Hair follicle dermal papilla cell (primary cell): ENCODE measurements at places on chromosomes 4 and X. TPM values are rescaled to one million over a fixed set of nuclear protein-coding genes. Genes with fewer than 3 reads are reported as not detected.

Gene RAB40AL
- 0.73 and 0.81 TPM in 2 replicates for total RNA-seq

Gene IGBP1
- total RNA-seq: 60.4 and 62.6 TPM in 2 replicates

Gene C4orf51
- total RNA-seq: not detected in 2 replicates

Gene HMX1
- total RNA-seq: 0.16 TPM in 1 of 2 replicates, not detected in the other

Gene SRPX2
- 55.6 and 56.8 TPM in 2 replicates for total RNA-seq

Gene UCHL1
- total RNA-seq: 136 and 241 TPM in 2 replicates

Gene STBD1
- 6.8 and 8.0 TPM in 2 replicates for total RNA-seq

Gene CT83
- not detected in 2 replicates for total RNA-seq

Gene LANCL3
- 0.24 and 0.32 TPM in 2 replicates for total RNA-seq

Gene CCKAR
- total RNA-seq: not detected in 2 replicates

Gene FAM184B
- under 0.01 TPM in 2 replicates for total RNA-seq

Gene AMER1
- 4.6 and 5.5 TPM in 2 replicates for total RNA-seq

Gene TMEM154
- total RNA-seq: 3.7 and 5.2 TPM in 2 replicates

Gene REELD1
- total RNA-seq: not detected in 2 replicates

Gene RNF175
- 0.61 and 3.7 TPM in 2 replicates for total RNA-seq

Gene PABPC1L2B
- total RNA-seq: not detected in 2 replicates

Gene MAGEA11
- total RNA-seq: not detected in 2 replicates

Gene HELT
- total RNA-seq: not detected in 2 replicates
